ENCODE measurements at places on chromosomes 4 and X. TPM values are rescaled to one million over a fixed set of nuclear protein-coding genes. Genes with fewer than 3 reads are reported as not detected.

H2BW2 gene
- not detected for total RNA-seq

SUPT20HL2 gene
- total RNA-seq: not detected

SPACA5 gene
- not detected for total RNA-seq

SOD3 gene
- total RNA-seq: 62.4 TPM

INPP4B gene
- total RNA-seq: 10.7 TPM

NPY2R gene
- total RNA-seq: not detected

EDA gene
- 11.1 TPM for total RNA-seq

HSFX2 gene
- not detected for total RNA-seq

PABPC1L2A gene
- total RNA-seq: not detected

ADH6 gene
- not detected for total RNA-seq

All from Right ventricle myocardium superior (tissue), 1 donor.